ENCODE measurements at places on chromosomes 2 and 18.

- no peak for DNase-seq
These were observed 205.7 kb upstream of the ZSWIM2 start for GRCh38 chr2:187054501-187055319.

DNA sequence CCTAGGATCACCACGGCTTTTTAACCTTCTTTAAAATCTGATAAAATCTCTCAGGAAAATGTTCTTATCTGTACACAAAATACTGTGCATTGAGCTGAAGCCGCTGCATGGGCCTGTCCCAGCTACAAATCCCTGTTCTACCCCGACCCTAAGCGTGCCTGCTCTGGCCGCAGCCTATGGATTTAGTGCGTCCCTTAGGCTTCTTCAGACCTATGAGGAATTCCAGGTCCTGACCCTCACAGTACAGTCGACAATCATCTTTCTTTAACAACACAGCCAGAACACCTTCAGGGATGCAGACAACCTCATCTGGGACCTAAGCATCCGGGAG, 477 bp upstream of the WDCP start:
- DNase-seq, result no peak

- no peak for DNase-seq
These were observed 28.0 kb upstream of the LMAN1 start for GRCh38 chr18:59386909-59387686.

GRCh38 chr2:172845028-172845630, 109.5 kb downstream of the RAPGEF4 start:
- no peak for DNase-seq

- no peak for DNase-seq
These were observed 182.9 kb upstream of the ID2 start for GRCh38 chr2:8498994-8499393.

- DNase-seq, result no peak
These were observed 572.0 kb upstream of the ZEB2 start for GRCh38 chr2:145091967-145092366.

- no peak for DNase-seq
These were observed 261.6 kb downstream of the LTBP1 start for GRCh38 chr2:33208400-33208799.

DNA sequence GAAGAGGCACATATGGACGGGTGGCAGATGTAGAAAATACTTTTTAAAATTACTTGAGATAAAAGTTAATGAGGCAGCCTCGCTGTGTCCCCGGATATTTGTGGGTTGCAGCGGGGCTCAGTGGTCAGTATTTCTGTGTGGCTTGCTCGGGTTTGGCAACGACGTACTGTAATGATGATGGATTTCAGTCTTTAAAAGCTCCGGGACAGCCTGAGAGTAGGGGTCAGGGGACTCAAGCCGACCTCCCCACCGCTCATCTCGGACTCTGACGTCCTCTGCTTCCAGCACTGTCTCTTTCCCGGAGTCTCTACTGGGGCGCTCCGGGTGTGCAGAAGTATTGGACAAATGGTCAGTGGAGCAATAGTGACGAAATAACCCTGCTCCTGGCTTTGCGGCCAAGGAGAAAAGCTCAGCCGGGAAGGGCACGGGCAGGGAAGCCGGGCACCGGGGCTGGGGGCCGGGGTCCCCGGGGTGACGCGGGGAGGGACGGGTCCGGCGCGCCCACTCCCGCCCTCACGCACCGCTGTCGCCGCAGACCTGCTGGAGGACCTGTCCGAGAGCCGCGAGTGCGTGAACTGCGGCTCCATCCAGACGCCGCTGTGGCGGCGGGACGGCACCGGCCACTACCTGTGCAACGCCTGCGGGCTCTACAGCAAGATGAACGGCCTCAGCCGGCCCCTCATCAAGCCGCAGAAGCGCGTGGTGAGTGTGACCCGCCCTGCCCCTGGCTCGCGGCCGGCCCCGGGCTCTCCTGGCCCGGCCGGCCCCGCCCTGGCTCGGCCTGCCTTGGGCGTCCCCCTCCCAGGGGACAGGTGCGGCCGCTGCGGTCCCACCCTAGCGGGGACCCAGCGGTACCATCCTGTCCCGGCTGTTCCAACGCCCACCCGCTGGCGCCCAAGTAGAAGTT, 7.3 kb downstream of the GATA6 start:
- DNase-seq, result no peak

GRCh38 chr2:12759248-12759647, 42.5 kb downstream of the TRIB2 start:
- no peak for DNase-seq

- DNase-seq, result no peak
These were observed 230.7 kb upstream of the SYT4 start for GRCh38 chr18:43507842-43508481.

DNA sequence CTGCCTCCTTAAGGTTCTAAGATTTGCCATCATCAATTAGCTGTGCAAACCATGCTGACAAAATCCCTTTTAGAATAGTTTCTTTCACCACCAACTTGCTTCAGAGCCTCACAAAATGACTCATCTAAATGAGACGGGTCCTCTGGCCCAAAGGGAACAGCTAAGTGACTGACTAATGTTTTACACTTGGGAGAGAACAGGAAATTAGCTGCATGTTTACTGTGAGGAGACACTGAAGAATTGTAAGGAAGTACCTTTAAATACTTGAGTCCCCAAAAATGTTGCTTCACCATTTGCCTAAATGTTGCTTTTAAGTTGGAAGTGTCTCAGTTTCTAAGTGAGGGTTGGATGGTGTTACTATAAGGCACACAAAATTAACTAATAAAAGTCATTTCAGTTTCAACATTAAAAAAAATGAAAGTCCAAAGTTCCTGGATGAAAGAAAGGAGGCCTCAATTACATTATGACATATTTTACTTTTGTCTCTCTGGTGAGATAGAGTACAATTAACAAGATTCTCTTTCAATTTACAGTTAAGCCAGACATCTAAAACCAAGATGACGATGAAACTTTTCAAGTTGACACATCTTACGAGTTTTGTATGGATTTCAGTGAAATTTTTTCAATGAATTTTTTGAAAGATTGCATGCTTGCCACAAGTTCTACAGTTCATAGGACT, 229.1 kb upstream of the FN1 start:
- DNase-seq, result no peak

GRCh38 chr2:222745836-222746559, 74.5 kb downstream of the MOGAT1 start:
- DNase-seq, result no peak

DNA sequence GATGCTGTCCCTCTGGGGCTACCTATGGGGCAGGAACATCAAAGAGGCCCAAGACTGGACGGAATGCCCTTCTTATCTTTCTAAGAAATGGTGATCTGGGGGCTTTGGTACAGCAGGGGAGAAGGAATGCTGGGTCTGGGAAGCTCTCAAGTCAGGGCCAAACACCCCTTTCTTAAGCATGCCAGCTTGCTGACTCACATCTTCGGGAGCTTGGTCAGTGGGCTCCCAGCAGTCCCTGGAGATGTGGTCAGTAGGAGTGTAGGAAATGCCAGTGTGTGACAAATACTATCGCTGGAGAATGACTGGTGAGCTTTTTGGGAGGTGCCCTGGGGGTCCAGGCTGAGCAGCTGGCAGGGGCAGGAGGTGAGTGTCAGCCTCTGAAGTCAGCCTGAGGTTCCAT, 105.0 kb upstream of the CDC42EP3 start:
- DNase-seq, result no peak

DNA sequence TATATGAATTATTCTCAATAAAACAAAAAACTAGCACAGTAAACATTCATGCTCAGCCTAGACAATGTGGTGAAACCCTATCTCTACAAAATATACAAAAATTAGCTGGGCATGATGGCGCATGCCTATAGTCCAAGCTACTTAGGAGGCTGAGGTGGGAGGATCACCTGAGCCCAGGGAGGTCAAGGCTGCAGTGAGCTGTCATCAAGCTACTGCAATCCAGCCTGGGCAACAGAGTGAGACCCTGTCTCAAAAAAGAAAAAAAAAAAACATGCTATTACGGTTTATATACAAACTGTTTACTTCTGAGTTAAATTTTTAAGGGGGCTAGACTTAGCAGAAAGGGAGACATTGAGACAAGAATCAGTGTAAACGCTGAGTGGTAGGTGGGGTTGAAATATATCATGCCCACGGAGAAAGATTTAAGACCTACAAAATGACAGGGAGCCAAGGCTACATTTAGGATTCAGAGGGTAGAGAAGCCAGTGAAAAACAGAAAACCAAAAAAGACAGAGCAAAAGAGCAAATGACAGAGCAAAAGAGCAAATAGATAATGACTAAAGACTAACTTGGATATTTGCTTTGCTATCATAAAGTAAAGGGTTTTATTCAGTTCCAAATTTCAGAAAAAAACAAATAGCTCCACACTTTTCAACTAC, 7.5 kb downstream of the TTC32 start:
- DNase-seq, result no peak

DNA sequence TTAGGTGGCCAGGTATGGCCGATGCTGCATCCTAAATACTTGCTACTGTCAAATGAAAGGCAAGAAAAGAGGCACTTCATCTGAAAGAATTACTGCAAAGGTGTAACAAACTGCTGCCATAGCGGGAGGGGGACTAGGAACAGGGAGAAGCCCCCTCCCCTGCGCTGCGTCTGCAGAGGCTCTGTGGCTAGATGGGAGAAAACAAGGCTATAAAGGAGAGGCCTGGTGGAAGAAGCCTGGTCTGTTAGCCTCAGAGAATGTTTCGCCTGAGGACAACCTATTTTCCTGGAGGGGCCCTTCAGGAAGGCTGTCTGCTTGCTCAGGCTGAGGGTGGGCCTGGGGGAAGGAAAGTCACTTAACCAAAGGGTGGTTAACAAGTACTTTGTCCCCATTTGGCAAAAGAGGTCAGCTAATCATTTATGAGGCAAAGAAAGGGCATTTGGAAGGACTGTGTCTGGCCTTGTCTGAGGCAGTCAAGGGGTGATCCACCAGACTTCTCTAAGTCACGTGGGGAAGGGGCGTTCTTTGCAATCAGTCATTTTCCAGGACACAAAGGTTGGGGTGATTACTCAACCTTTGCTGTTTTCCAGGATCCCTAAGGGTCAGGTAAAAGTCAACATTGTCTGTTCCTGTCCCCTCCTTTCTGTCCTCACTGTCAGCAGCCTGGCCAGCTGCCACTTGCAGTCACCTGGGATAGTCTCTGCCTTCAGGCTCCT, 103.0 kb upstream of the TMEM200C start:
- DNase-seq, result no peak

DNA sequence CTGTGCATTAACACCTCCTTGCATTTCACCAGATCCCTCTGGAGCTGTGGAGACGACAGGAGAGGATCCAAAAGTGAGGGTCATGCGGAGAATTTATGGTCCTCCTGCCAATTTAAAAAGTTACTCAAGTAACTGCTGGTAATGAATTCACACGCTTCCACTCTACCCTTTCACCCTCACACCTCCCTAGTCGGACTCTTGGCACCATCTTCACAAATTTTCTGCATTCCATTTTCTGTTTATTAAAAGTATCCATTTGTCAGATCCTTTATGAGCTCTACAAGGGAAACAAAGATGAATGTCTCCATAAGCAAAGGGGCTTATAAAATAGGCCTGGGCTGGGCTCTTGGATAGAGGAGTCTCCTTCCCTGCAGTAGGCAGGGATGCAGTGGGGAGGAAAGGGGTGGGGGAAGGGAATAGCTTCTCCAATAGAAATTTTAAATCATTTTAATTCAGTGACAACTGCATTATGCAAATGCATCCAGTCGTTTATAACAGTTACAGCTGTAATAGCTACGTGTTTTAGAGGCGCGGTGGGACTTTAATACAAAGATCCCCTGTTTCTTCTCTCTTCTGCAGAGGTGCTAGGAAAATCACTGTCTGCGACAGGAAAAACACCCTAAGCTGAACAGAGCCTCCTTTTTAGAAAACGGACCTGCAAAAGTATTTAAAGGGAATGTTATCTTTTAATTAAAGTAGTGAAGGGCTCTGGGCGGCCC, 132.2 kb downstream of the EPHA4 start:
- DNase-seq, result no peak

- DNase-seq, result no peak
These were observed 49.3 kb upstream of the DNAJC10 start for GRCh38 chr2:182666674-182667314.

DNA sequence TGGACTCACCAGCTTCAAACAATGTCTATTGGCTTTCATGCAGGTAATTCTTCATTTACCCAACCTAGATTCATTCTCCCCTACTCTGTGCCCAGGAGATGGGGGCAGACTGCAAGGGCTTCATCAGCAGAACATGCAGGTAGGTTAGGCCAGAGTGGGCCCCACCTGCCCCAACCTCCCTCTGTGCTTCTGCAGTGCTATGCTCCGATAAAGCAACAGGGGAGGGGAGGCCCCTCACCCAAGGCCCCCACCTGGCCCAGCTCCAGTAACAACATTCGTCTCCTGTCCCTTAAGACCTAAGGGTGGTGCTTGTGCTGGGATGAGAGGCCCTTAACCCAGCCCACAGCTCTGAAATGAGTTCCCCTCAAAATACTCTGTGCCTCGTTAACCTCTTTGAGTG, 16.7 kb upstream of the GYPC start:
- no peak for DNase-seq

- DNase-seq, result no peak
These were observed 124.5 kb downstream of the PLB1 start for GRCh38 chr2:28620291-28620793.
